Caco-2 (cell line): ENCODE measurements at places on chromosomes 2 and 18.

DNA sequence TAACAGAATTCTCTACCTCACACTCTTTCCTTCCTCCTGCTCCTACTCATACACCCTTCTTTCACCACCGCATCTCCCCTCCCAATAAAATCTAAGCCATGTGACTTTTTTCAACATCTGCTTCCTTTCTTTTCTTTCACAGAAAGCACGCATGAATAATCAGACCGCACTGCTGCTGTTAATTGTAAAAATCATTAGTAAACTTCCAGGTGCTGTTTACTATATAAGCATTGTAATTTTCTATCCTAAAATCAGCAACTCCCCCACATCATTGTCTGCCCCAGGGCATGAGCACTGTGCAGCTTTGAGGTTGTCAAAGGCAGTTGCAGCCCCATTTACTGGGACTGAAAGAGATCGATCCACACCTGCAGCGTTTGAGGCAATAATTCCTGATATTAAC, 782.6 kb upstream of the ID2 start:
- DNase-seq: no peak

GRCh38 chr2:51103205-51103604, 71.3 kb upstream of the NRXN1 start:
- DNase-seq: peak; percentile 32

DNA sequence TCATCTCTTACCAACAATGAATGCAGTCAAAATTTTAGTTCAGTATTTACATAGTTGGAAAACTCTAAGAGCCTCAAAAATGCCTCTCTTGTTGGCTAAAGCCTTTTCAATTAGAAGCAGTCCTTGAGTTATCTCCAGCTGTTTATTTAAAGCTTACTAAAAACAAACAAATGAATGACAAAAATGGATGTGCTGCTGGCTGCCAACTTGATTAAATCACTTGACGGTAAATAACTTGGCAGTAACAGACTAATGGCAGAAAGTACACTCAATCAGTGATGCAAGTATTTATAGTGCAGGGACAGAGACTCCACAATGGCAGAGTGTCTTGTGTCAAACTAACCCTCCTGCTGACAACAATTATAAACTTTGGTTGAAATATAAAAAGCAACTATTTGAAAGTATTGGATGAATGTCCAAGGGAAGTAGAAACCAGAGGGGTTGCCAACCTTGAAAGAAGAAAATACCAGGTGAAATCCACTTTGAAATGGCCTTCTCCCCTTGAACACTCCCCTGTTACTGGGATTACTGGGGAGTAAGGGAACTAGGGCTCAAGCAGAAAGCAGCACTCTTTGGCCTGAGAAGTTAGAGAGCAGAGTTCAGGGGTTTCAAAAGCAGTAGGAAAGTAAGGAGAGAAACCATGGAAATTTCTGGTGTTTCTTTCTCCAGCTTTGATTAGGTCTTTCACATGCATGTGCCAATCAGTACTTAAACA, 245.2 kb upstream of the SPHKAP start:
- DNase-seq: no peak

GRCh38 chr2:230872968-230873660, 8.4 kb downstream of the ITM2C start:
- no peak for DNase-seq

DNA sequence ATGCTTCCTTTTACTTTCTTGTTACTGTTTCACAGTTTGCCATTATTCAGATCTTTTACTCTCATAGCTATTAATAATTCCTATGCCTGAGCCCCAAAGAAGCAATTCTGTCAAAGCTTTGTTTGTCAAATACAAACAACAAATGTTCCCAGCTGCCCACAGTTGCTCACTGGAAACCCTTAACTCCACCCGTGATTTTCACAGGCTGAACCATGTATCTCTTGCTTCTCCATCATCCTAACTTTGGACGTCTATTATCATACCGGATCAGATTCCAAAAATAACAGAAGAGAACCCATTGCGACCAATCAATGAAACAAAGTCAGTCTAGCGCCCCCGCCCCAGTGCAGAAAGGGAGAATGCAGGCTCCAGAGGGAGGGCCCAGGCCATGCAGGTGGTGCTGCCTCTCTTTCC, 24.2 kb downstream of the COLEC12 start:
- DNase-seq: no peak

DNA sequence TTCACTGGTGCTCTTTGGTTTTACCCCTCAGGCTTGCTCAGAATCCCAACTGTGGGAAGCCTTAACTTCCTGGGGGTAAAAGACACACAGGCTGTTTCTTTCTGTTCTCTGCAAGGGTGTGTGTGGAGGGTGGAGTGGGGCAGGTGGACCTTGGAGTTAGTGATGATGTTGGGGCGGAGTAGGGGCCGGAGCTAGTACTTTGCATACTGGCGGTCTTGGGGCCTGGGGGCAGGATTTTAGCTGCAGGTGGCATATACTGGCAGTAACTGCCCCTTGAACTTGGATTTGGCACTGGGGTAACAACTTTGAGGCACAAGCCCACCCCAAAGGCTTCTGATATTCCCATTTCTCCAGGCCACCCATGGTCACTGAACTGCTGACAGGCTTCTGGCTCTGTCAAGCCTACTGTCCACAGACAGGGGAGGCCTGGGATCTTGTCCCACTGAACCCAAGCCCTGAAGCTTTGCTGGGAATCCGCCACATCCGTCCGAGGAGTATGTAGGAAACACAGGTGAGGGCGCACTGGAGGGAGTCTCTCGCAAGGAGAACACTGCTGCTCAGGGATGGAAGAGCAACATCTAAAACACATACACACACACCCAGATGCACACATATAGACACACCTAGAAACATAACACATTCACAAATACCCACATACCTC, 258.9 kb downstream of the DYSF start:
- DNase-seq: no peak

- DNase-seq: no peak
Measured at GRCh38 chr18:70397259-70397925, 108.5 kb downstream of the SOCS6 start.

DNA sequence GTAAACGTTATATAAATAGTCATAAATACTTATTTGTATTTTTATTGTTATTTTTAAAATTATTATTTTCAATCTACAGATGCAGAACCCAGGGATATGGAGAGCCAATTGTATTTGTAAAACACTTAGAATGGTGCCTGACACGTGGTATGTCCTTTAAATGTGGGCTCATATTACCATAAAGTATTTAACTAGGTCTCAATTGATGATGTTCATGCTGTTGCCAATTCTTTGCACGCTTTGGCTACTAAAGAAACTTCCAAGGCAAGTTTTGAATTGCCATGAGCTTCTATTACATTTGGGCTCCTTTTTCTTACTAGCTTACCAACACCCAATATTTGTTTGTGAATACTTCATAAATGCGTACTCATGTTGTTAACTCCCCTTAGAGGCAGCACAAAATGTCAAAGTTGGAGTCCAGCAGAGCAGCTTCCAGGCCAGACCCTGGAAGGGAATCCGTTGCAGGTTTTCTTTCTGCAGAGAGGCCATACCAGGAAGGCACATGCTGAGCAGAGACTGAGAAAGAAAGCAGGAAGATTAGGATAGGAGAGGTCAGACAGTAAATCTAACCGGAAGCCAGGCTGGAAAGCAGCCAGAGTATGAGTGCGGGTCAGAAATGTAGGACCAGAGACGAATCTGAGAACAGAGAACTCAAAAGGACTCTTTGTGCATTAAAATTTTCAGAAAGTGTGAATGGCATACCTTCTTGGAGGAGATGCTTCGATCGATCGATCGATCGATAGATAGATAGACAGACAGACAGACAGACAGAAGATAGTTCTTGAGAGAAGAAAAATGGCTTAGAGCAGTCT, 4.2 kb upstream of the NOSTRIN start:
- no peak for DNase-seq

- DNase-seq: no peak
Measured at GRCh38 chr2:46796843-46797625, 118.6 kb downstream of the MCFD2 start.

- DNase-seq: peak; percentile 52
Measured at GRCh38 chr2:168758970-168759820, 43.2 kb upstream of the NOSTRIN start.

DNA sequence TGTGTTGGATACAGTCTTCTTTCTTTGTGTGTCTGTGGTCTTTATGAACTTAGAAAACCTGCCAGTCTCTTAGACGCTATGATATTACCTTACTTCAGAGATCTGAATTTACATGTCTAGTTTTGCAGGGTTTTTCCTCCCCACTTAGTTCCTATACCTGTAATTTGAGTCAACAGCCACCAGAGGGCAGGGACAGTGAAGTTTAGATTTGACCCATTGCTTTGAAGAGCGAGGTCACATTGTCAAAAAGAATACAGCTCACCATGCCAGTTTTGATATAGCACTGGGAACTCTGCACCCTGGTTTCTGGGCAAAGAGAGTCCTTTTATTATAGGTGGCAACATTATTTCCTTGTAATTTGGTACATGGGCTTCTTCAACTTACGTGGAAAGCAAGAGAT, 102.3 kb downstream of the MAPK4 start:
- no peak for DNase-seq

DNA sequence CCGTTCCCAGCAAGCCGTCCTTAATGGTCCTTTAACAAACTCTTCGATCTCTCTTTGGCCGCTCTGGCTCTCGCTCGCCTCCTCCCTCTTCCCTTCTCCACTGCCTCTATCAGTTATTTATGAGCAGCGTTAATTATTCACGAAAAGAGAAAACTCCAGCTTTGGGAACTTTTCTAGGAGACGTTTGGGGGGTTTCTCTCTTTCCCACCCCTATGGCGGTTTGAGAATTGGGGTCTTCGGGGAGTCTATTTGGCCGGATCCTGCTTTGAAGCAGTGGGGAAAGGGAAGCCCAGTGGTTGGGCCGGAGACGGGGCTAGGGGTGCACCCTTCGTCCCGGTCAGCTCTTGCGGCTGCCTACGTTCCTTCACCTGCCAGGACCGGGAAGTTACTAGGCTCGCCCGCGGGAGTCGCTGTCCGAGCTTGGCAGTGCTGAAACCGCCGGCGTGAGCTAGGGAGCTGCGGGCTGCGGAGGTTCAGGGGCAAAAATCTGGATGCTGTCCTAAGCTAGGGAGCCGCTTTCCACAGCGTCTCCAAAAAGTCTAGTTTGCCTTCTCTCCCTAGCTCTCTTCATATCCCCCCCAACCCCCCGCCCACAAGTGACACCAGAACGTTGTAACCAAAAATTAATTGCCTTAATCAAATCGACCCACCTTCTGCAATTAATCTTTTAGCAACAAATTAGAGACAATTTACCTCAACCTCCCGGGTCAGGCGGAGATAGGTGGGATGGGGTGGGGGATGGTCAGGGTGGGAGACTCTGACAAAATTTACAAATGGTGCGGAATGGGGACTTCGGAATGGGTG, 8.9 kb upstream of the SKOR2 start:
- no peak for DNase-seq

GRCh38 chr2:130389358-130389757, 33.5 kb downstream of the PTPN18 start:
- no peak for DNase-seq

GRCh38 chr2:240128608-240129145, 7.4 kb downstream of the COPS9 start:
- no peak for DNase-seq
